Progenitor cell of endocrine pancreas (in vitro differentiated cells): ENCODE measurements at places on chromosomes 7 and 10.

DNA sequence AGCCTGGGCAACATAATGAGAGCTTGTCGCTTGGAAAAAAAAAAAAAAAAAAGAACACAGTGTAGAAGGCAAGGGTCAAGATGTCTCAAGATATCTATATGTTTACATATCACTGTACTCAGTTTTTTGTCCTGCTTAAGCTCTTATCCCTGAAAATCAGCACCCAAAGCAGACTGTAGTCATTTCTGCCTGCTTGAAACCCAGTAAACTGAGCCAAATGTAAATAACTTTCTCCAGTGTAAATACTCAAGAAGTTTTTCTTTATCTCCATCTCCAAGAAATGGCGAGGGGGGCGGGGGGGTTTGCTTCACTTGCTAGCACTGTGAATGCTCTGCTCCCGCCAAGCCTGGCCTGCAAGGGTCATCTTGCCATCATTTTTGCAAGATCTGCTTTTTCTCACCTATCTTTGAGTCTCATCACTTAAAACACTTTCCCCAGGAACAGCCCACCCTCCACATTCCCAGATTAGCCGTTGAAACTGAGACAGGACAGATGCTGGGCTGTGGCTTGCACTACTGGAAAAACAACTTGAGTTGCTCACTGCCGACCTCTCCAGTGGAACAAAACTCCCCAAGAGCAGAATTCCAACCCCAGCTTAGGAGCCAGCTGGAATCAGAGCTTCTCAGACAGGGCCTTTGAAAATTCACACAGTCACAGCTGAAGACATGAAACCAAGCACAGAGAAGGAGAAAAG is 54.6 kb downstream of the AFAP1L2 start:
- no peak for DNase-seq

- no peak for DNase-seq
These were observed 105.5 kb downstream of the TRIM24 start for GRCh38 chr7:138565451-138566114.

DNA sequence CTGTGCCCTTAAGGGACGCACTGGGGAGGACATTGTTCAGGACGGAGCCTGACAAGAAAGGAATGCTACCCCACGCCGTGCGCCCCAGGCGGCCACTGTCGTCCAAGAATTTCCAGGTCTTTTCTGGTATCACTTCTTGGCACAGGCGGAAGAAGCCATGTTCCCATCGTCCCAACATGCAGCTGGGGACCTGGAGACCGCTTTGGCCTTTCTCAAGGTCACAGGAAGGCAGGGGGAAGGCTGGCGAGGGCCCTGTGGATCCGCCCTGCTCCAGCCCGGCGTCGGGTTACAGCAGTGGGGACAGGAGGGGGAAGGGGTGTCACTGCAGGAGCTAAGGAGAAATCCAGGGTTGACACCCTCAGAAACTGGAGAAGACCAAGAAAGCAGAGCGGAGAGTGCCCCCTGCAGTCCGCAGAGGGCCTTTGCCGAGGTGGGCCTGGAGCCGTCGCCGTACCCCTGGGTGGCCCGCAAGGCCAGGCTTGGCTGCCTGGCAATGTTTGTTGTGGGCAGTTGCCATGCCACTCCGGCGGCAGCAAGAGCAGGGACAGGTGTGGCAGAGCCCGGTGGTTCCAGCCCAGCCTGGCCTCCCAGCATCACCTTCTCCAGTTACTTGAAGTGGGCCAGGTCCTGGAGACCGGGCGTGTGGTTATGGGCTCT is 104.1 kb downstream of the LHPP start:
- no peak for DNase-seq

DNA sequence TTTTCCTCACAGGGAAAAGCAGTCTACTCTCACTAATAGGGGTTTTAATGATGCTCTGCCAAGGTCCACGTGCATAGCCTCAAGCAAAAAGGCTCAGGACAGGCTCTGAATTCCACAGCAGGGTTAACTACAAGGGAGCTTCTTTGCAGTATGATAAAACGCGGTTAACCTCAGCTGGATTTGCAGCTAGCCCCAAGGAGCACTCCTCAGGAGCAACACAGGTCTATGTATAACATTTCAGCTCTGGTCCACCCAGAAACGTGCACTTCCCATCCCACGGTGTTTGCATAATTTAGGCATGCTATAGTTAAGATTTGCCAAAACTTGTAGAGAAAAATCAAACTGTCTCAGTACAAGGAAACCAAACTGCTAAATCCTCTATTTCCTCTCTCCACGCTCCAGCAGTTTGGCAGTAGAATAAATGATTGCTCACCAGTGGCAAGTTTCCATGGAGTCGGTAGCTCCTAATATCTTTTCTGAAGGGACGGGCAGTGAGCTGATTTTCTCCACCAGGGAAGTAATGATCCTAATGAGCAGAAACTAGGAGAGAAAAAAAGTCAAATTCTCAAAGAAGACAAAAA is 13.1 kb upstream of the ASB4 start:
- DNase-seq = no peak

- DNase-seq = no peak
These were observed 51.6 kb downstream of the SMKR1 start for GRCh38 chr7:129553899-129554461.
